ENCODE measurements at places on chromosomes 13 and 19.

DNA sequence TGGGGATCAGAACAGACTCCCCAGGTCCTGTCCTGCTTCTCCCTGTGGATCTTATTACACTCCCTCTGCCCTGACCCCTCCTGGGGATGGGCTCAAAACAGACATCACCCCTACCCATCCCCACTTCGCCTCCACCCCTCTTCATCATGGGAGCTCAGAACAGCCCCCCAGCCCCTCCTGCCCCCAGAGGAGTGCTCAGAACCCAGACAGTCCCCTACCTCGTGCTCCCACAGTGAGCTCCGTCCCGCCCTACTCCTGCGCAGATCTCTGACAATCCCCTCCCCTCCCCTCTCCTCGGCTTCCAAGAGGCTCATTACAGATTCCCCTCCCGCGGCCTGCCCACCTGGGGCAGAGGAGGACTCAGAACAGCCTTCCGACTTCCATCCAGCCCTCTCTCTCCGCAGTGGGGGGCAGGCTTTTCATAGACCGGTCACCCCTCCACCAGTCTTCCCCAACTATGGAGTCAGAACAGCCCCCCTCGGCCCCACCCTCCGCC is 6.1 kb downstream of the NXNL1 start:
- DNase-seq: no peak

DNA sequence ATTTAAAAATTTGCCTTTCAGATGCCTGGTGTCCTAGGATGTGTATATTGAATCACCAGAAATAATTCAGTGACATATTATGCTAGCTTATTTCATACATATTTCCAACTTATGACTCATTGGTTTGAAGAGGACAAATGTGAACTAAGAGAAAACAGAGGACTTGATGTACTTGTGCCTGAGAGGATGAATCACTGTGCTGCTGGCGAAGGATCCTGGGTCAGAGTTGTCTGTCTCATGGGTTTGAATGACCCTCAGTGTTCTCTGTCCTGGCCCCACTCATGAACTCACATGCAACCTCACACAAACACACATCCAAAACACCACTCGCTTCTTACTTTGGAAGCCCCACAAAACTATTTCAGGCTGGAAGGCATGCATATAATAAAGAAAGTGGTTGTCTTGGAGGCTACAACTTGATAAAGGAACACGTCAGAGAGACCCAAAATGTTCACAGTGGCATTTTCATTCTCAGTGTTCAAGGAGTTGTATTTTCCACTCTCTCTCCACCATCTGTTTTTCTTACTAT is 129.0 kb upstream of the SPRY2 start:
- DNase-seq: peak; percentile 73

DNA sequence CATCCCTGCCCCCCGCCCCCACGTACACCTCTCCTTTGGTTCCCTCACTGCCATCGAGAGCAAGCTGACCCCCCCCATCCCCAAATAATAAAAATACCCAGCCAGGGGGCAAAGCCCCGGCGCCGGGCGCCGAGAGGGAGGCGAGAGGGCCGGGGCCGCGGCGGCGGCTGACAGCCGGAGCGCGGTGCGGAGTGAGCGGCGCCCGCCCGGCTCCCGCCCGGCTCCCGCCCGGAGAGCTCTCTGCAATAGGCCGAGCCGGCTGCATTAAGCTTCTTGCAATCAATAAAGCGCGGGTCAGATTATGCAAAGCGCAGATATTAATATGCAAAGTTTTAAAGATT is 40.9 kb downstream of the DEDD2 start:
- DNase-seq: no peak

DNA sequence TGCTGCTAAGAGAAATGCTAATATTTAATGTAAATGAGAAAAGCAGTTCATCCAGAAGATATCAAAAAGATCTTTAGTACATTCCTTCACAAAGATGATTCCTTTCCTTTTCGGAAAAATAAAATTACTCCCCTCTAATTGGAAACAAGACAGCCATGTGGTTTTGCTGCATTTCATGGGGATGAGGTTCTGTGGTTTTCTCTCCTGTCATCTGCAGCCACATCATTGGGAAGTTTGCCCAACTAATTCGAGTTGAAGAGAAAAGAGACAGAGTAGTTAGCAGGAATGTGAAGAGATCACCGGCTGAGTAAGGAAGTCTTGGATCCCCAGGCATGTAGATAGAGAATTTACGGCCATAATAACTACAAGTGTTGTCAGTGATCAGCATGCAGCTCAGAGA is 122.1 kb downstream of the CYSLTR2 start:
- DNase-seq: no peak

GRCh38 chr13:32126278-32126677 is 94.7 kb downstream of the FRY start:
- peak; percentile 80 for DNase-seq

GRCh38 chr19:45187421-45188100 is 9.0 kb downstream of the BLOC1S3 start:
- no peak for DNase-seq

DNA sequence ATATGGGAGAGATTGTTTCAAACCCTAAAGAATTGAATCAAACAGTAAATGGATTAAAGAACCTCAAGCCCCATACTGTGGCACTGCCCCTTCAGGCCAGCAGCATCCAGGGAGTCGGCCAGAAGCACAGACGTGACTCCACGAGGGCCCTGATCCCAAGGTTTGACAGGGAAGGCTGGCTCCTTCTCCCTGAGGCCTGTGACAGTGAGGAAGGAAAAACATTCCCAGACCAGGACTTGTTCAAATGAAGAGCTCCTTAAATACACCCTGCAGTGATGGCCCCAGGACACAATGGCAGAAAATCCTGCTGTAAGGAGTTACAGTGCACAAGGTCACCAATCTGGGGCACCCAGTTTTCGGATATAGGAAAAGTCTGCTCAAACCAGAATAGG is 91.0 kb downstream of the COL4A1 start:
- DNase-seq: no peak

- DNase-seq: no peak
These were observed 216 bp downstream of the SH2D3A start for GRCh38 chr19:6767081-6767356.

DNA sequence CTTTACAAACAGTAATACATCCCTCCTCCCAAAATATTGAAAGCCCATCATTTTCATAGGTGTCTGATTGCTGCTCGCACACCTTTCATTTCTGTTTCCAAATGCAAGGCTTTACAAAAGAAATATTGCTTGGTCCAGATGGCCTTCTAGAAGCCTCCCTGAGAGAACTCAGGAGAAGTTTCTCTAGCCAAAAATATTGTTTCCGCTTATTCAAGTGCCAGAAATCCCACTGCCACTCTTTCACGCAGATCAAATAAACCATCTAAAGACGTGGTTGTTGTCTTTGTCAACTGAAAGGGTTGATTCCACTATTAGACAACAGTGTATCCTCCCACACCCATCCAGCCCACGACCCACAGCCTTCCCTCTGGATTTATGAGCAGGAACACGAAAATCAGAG is 96.2 kb downstream of the ZIC5 start:
- DNase-seq: no peak

GRCh38 chr19:9808855-9809824 is 9.7 kb downstream of the FBXL12 start:
- DNase-seq: no peak

DNA sequence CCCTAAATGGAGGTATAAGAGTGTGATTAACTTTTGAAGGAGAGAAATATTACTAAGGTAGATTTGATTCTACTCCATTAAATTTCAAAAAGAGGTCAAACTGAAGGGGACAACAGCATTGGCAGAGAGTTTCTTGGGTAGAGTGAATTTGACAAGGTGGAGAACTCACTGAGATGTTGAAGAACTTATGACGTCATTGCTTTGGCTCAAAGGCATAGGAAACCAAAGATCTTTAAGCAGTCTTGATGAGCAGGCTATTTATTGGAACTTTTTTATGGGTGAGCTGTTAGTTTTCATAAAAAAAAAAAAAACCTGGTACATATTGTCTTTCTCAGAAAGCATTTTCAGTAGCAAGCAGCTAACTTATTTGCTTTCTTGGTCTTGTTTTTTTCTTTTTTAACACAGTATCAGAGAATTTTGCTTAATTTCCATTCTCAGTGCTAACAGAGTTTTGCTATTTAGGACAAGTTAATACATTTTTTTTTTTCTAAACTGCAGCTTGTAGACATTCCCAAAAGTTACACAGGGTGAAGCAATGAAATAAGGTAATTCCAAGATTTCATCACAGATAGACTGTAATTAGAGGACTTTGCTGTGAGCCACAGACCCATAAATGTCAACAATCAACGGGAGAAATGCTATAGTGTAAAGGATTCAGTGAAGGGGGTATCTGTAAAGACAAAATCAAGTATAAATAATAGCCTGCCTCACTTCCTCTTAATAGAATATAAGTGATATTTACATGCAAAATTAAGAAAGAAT is 412.2 kb upstream of the KLHL1 start:
- DNase-seq: no peak

DNA sequence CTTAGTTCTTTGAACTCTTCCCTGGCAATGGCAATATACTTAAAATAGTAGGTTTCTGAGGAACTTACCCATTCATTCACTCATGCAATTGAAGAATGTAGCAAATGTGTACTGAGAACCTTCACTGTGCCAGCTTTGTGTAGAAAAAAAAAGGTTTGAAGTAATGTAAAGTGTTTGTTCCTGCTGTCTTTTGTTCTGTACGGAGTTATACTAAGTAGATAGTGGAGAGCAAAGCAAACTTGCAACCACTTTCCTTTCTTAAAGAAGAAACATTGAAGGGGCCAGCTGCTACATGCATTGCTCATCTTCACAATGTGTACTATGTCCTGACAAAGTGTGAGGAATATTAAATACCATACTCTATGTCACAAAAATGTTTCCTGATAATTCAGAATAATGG is 68.9 kb upstream of the FREM2 start:
- no peak for DNase-seq

DNA sequence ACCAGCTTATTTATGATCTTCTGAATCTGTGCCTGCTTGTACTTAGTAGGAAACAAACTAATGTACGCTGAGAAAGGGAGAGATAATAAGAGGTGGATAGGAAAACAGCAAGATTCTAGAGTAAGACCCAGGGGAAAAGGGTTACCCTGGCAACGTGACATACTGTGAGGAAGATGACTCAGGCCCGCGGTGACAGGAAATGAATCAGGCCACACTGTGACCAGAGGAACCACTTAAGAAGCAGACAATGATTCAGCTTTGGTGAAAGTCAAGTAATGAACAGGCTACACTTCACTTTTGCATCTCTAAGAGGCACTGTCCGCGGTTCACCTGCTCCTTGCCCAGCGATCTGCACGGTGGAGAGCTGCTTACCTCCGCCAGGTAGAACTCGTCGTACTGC is 158.2 kb downstream of the NALCN start:
- no peak for DNase-seq

DNA sequence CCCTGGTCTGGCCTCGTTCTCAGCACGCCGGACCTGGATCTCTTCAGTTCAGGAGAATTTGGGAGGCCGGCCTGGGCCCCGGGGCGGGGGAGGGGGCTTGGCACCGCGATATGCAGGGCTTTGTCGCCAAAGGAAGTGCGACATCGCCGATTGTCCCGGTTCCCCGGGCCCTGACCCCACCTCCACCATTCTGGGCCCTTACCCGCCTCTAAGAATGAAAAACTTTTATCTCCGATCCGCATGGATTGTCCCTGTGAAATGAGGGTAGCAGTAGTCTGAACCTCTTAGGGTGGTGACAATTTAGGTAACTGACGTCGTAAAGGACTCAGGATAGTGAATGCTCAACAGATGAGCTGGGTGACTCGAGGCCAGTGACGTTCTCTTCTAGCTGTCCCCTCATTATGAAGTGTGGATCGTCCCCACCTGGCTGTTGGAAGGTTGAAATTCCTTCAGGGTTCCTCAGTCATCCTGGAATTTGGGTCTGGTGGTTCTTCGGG is 650 bp downstream of the DDA1 start:
- DNase-seq: no peak

DNA sequence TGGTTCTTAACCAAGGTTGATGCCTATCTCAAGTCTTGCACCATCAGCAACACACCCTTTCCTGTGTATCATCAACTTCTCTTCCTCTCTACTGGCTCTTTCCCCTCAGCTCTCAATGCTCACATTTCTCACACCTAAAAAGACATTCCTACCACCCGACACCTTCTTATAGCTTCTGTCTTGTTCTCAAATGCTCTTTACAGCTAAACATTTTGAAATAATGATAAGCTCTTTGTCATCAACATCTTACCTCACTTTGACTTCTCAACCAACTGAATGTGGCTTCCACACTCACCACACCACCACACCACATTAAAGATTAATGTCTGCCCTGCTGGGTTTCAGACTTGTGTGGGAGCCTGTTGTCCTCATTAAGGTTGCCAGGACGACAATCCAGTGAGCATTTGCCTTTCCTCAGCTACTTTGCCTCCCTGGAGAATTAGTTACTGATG is 67.8 kb downstream of the RXFP2 start:
- DNase-seq: no peak

DNA sequence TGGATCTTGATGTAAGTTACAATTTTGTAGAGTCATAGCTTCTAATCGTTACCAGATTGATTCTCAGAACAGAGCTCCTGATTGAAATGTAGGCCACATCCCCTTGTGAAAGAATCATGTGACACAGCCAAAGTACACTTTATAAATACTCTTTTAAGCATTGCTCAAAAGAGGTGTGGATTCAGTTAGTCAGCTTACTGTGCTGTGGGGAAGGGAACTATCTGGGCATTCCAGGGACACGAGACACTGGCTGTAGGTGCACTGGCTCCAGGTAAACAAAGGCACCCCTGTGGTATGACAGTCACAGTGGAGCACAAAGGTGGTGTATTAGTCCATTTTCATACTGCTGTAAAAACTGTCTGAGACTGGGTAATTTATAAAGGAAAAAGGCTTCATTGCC is 222.8 kb downstream of the LIG4 start:
- no peak for DNase-seq

GRCh38 chr13:23794267-23795161 is 94.7 kb downstream of the MIPEP start:
- DNase-seq: no peak

DNA sequence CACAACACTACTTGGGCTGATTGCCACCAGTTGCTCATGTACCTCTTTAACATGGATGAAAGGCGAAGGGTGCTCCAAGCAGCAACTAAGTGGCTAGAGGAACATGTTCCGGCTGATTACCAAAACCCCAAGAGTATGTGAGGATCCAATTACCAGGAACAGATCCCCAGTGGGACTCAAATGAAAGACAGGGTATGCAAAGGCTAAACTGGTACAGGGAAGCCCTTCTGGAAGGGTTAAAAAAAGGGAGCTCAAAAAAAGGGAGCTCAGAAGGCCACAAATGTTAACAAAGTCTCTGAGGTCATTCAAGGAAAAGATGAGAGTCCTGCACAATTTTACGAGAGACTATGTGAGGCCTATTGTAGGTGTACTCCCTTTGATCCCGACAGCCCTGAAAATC is 604.7 kb downstream of the UQCRFS1 start:
- no peak for DNase-seq

- DNase-seq: no peak
These were observed 389.2 kb downstream of the DIAPH3 start for GRCh38 chr13:59774491-59774971.
